ENCODE measurements at places on chromosomes 11 and 22. TPM values are rescaled to one million over a fixed set of nuclear protein-coding genes. Genes with fewer than 3 reads are reported as not detected.

MS4A15 gene
- 0.17 TPM for total RNA-seq

RTN4R gene
- 21.8 TPM for total RNA-seq

C11orf91 gene
- total RNA-seq = not detected

ALKBH8 gene
- 11.9 TPM for total RNA-seq

MS4A6A gene
- total RNA-seq = not detected

GRCh38 chr11:130649801-130650200, 201.4 kb downstream of the ADAMTS15 start:
- no peaks in the 10 kb centered on the region for H3K4me1 ChIP-seq
- H3K36me3 ChIP-seq = no peaks in the 10 kb centered on the region
- H3K27ac ChIP-seq = no peak overlapping the region
- no peak overlapping the region for H3K4me3 ChIP-seq

DNA sequence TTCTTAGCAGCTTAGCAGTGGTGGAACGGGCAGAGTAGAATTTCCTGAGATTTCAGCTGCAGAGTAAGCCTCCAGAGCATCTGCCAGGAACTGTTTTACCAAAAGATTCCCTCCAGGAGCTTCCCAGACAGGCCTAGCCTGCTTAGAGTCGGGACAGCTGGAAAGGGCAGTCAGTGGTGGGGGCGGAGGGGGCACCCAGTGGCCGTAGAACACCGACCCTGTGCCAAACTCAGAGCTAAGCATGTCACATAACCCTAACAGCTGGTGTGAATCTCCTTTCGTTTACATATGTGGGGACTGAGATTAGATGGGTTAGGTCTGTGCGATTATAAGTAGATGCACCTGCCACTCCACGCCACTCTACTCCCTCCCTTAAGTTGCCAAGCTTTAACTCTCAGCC, 80.0 kb upstream of the CRTAM start:
- H3K27ac ChIP-seq = no peak overlapping the region
- no peaks in the 10 kb centered on the region for H3K36me3 ChIP-seq
- H3K27me3 ChIP-seq = no peaks in the 10 kb centered on the region
- H3K4me3 ChIP-seq = no peak overlapping the region
- DNase-seq = no peak
- H3K4me1 ChIP-seq = no peaks in the 10 kb centered on the region

DNA sequence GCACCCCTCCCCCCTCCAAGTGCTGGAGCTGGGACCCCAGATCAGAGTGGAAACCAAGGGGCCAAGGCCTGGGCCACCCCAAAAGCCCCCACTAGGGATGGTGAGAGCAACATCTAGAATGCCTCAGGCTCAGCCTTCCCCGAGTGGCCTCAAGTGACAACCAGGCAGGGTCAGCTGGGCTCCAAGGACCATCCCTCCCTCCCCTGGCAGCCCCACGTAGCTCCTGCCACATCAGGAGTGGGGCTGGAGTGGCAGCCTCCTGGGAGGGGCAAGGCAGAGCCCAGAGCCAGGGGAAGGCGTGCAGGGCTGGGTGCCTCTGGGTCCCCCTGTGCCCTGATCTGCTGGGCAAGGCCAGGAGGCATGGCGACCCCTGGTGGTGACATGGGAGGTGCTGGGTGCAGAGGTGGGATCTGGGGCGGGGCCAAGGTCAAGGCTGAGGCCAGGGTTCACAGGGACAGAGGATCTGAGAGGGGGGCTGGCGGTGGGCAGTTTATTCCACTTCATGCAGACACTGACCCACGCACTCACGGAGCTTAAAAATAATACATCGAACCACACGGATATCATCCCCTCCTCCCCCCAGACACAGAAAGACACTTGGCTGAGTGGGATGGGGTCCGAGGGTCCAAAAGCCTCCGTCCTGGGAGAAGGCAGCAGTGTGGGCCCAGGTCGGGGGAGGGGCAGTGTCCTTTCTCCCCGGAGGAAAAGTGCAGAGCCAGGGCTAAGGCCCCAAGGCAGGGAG, 15.8 kb upstream of the EHD1 start:
- H3K27ac ChIP-seq = no peak overlapping the region
- H3K36me3 ChIP-seq = peaks cover 11% of the 10 kb centered on the region
- H3K4me3 ChIP-seq = no peak overlapping the region
- H3K27me3 ChIP-seq = no peaks in the 10 kb centered on the region
- no peaks in the 10 kb centered on the region for H3K4me1 ChIP-seq

DNA sequence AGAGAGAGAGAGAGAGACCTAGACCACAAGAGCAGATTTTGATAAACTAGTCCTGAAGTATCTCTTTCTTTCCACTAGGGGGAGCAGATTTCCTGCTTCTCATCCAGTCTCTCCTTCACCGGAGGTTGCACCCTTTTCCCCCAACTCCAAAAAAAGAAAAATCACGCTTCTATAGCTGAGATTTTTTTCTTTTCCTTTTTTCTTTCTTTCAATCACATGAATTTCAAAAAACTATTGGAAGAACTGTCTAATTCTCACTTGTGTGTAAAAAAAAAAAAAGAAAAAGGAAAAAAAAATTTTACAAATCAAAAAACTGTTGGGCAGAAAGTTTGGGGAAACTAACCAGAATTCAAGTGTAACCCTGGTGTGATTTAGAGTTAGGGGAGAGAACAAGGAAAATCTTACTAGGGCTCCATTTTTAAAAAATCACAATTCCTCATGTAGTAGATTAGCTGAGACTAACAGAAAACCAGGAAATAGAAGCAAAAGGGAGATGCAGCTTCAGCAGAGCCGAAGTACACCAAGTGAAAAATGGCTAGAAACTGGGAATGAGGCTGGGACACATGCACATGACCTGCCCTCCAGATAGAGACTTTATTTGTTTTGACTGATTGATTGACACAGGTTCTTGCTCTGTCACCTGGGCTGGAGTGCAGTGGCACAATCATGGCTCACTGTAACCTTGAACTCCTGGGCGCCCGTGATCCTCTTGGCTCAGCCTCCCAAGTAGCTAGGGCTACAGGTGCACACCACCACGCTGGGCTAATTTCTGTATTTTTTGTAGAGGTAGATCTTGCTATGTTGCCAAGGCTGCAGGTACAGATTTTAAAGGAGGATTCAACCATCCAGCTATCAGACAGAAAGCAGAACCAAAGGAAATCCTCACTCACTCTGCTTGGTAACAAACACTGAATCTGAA, 27.1 kb downstream of the SDHD start:
- no peak overlapping the region for H3K4me3 ChIP-seq
- no peak for DNase-seq
- no peaks in the 10 kb centered on the region for H3K4me1 ChIP-seq

GRCh38 chr11:8823174-8823742, 87.7 kb upstream of the AKIP1 start:
- H3K36me3 ChIP-seq = no peaks in the 10 kb centered on the region
- H3K4me1 ChIP-seq = peaks cover 15% of the 10 kb centered on the region
- H3K27ac ChIP-seq = no peak overlapping the region
- H3K27me3 ChIP-seq = no peaks in the 10 kb centered on the region

DNA sequence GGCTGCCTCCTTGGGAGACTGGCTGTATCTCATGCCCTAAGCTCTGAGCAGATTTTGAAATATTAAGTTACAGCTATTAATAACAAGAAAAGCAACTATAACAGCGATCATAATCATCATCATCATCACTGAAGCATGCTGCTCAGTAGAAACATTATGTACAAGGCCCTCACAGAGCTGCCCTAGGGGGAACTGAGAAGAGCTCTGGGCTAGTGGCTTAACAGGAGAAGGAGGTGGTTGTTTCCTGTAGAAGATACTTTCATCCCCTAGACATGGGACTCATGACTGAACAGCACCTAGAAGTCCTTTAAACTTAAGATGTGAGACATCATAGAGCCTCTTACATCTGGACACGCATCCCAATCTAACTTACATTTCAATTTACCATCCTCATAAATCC, 332.8 kb upstream of the PLET1 start:
- H3K36me3 ChIP-seq = no peaks in the 10 kb centered on the region
- DNase-seq = no peak
- H3K4me1 ChIP-seq = no peaks in the 10 kb centered on the region
- H3K27ac ChIP-seq = no peak overlapping the region
- H3K4me3 ChIP-seq = no peak overlapping the region

DNA sequence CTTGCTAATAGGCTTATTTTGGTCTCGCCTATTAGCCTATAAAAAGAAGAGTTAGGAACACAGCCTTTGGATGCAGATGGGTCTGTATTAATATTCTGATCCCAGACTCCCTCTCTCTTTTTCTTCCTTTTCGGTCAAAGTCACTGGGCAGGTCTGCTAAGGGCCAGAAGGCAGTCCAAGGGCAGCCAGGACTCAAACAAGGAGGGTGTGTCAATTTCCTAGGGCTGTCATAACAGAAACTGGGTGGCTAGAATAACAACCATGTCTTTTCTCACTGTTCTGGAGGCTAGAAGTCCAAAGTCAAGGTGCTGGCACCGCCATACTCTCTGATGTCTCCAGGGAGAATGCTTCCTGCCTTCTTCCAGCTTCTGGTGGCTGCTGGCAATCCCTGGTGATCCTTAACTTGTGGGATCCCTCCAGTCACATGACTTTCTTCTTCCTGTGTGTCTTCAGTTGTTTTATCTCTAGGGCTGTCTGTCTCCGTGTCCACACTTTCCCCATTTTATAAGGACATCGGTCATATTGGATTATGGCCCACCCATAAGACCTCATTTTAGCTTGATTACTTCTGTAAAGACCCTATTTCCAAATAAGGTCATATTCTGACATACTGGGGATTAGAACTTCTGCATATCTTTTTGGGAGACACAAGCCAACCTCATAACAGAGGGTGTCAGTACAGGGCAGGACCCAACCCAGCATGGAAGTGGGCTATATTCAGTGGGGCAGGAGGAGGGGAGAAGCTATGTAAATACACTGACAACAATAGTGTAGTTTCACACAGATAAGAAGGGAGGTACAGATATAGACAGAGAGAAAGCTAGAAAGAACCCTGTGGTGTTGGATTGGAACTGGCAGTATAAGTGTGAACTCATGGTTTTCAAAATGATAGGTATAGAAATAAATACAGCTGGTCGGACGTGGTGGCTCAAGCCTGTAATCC, 5.9 kb upstream of the CSF2RB start:
- H3K36me3 ChIP-seq = no peaks in the 10 kb centered on the region
- peaks cover 12% of the 10 kb centered on the region for H3K4me1 ChIP-seq
- no peak overlapping the region for H3K27ac ChIP-seq
- no peak for DNase-seq
- no peak overlapping the region for H3K4me3 ChIP-seq

GRCh38 chr22:26768952-26769351, 111.6 kb downstream of the MIAT start:
- DNase-seq = no peak
- H3K27ac ChIP-seq = no peak overlapping the region
- peaks cover 2% of the 10 kb centered on the region for H3K4me1 ChIP-seq
- no peaks in the 10 kb centered on the region for H3K36me3 ChIP-seq
- H3K4me3 ChIP-seq = no peak overlapping the region

DNA sequence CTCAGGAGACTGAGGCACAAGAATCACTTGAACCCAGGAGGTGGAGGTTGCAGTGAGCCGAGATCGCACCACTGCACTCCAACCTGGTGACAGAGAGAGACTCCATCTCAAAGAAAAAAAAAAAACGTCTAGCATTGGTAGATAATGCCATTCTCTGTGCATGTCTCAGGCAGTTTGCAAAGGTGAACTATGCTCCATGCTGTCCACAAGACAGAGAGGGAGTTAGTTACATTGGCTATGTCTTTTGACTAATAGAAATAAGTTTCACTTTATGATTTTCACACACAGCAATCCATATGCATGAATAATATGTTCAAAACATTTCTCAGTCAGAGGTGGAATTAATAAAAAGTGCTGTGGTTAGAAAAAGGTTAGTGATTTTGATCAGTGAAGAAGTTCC, 591.4 kb downstream of the ETS1 start:
- H3K4me1 ChIP-seq = no peaks in the 10 kb centered on the region
- no peak overlapping the region for H3K4me3 ChIP-seq
- DNase-seq = no peak
- H3K27me3 ChIP-seq = no peaks in the 10 kb centered on the region
- H3K27ac ChIP-seq = no peak overlapping the region
- H3K36me3 ChIP-seq = no peaks in the 10 kb centered on the region

GRCh38 chr11:103043826-103044678, 47.9 kb downstream of the DCUN1D5 start:
- H3K27me3 ChIP-seq = no peaks in the 10 kb centered on the region
- no peak overlapping the region for H3K27ac ChIP-seq
- no peaks in the 10 kb centered on the region for H3K4me1 ChIP-seq
- H3K4me3 ChIP-seq = no peak overlapping the region
- no peak for DNase-seq

- H3K27me3 ChIP-seq = no peaks in the 10 kb centered on the region
- H3K4me3 ChIP-seq = no peak overlapping the region
- no peak overlapping the region for H3K27ac ChIP-seq
- no peak for DNase-seq
- no peaks in the 10 kb centered on the region for H3K36me3 ChIP-seq
- no peaks in the 10 kb centered on the region for H3K4me1 ChIP-seq
Observed at GRCh38 chr11:134691295-134691873, 279.3 kb upstream of the B3GAT1 start.

DNA sequence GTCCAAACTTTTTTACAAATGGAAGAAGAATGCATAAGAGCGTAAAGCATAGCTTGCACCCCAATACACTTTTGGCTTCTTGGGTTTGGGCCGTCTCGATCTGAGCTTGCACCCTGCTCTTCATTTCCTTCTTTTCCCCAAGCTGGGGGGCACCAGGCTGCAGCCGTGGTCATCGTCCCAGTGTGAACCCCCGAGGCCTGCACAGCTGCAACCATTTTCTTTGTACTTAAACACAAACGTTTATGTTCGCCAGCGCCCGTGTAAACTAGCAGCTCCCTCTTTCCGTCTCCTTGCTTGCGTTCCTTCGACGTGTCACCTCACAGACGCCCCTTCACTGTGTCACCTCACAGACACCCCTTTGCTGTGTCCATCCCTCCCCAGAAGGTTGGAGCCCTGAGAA, 10.1 kb downstream of the KRTAP5-5 start:
- no peaks in the 10 kb centered on the region for H3K36me3 ChIP-seq
- H3K4me1 ChIP-seq = no peaks in the 10 kb centered on the region
- no peak overlapping the region for H3K4me3 ChIP-seq
- no peaks in the 10 kb centered on the region for H3K27me3 ChIP-seq
- DNase-seq = no peak
- no peak overlapping the region for H3K27ac ChIP-seq

GRCh38 chr22:36381513-36382128, 6.1 kb downstream of the MYH9 start:
- no peak overlapping the region for H3K4me3 ChIP-seq
- H3K27me3 ChIP-seq = no peaks in the 10 kb centered on the region
- H3K4me1 ChIP-seq = peaks cover 3% of the 10 kb centered on the region
- no peak for DNase-seq
- H3K27ac ChIP-seq = no peak overlapping the region
